ENCODE measurements at places on chromosomes 11 and 22.

DNA sequence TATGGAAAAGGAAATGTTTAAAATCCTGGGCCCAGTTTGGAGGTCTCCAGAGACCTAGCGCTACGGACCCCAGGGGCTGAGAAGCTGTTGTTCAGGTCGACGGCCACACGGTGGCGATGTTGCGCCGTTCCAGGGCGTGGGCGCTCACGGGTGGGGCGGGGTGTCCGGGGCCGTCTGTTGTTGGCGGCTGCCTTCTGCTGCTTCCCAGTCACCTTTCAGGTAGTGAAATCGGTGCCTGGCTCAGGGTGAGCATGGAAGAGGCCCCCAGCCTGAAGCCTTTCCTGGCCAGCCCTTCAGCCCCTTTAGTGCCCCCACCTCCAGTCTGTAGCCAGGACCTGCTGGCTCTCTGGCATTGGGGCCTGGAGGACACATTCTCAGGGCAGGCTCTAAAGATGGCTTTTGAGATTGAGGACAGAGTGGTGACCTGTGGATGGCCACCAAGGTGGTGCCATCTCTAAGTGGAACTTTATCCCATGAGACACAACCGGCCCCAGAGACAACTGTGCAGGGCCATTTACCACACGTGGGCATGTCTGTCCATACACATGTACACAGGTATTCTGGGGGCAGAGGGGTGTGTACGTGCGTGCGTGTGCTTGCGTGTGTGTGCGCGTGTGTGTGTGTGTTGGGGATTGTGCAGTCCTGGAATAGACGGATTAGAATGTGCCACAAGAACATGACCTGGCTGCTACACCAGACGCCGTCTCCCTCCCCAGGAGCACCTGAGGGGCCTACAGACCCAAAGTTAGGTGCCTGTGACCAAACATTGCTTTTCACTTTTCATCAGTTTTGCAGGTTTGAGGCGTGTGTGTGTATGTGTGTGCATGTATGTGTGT, 53.8 kb downstream of the ST14 start:
- DNase-seq: peak; percentile 8

GRCh38 chr22:49204599-49205482, 622.8 kb downstream of the BRD1 start:
- no peak for DNase-seq

DNA sequence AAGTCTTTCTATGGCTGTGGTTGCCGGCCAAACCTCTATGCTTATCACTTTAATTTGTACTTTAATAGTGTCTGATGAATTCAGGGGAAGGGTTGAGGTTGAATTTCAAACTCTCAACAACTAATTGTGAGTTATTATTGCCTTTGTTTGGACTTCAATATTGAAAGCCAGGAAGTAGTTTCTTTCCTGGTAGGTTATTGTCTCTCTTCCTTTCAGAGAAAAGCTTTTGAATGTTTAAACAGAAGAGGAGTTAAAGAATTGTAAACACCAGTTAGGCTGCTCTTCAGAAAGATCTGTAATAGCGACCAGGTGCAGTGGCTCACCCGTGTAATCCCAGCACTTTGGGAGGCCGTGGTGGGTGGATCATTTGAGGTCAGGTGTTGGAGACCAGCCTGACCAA, 22.2 kb downstream of the NNMT start:
- no peak for DNase-seq

DNA sequence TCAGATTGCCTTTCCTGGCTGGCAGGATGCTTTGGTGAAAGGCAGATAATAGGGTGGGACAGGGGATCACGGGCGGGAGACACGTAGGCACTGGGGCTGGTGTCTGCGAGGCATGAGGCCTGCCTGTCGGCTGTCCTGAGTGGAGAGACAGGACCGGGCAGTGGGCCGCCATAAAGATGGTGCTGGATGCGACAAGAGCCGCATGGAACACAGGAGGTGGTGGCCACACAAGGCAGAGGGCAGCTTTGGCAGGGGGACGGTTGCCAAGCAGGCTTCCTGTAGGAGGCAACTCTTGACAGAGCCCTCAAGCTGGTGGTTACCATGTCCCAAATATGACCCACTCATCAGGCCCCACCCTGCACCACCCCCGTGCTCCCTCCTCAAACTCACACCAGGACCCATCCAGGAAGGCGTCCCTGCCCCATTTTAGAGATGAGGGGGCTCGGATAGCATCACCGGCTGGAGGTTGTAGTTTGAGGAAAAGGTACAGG, 4.9 kb upstream of the PPARA start:
- DNase-seq: no peak

GRCh38 chr11:112004389-112004788, 20.8 kb upstream of the DLAT start:
- no peak for DNase-seq

DNA sequence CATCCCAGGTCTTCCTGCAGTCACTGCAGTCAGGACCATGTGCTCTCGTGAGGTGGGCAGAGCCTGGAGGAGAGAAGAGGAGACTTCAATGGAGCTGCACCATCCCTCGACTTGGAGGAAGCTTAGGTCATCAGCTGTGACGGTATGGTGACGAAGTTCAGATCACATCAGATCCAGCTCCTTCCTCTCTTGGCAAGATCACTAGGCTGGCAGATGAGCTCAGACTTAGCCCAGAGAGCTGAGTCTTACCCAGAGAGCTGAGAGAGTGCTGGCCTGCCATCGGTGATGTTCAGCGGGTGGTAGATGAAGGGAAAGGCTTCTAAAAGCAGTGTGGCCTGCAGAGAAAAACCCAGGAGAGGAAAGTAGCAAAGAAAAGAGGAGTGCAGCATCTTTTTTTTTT, 1.8 kb upstream of the SLC15A3 start:
- peak; percentile 26 for DNase-seq

GRCh38 chr11:123330948-123331347, 99.1 kb upstream of the GRAMD1B start:
- no peak for DNase-seq

GRCh38 chr11:11937433-11937832, 71.0 kb downstream of the DKK3 start:
- peak; percentile 11 for DNase-seq

GRCh38 chr11:22491555-22492225, 133.9 kb downstream of the FANCF start:
- DNase-seq: peak; percentile 81

- peak; percentile 31 for DNase-seq
These were observed 2.8 kb upstream of the DBX1 start for GRCh38 chr11:20162824-20163782.

DNA sequence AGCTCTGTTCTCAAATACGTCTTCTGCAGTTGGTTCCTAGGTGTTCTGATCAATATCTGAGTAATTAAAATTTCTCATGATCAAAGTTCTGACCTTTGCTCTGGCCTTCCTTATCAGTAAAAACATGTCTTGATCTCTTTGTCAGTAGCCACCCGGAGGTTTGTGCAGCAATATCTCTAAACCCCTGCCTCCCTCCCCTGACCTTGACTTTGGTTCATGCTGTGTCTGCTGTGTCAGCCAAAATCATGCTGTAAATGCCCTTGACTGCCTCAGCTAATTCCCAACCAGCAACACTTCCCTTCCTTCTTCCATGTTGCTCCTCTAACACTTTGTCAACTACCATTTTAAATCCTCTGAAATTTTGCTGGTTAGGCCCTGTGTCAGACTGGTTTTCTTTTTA, 424.7 kb downstream of the FAM181B start:
- no peak for DNase-seq

DNA sequence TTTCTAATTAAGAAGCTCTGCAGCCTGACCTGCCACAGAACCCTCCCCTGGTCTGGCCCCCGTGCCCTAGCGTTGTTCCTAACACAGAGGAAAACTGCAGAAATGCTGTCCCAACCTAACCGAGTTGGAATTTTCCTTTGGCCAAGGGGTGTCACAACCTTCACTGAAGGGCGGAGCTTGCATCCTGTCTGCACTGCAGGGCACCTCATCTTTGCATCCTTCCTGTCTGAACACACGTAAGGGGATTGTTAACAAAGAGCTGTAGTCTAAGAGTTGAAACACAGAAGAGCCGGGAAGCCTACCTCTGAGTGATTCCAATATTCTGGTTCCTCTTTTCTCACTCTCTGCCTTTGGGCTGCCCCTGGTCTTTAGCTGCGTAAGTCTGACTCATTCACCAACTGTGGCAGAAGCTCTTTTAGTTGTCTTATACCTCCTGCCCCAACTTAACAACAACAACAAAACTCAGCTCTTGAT, 1.6 kb downstream of the DIXDC1 start:
- DNase-seq: peak; percentile 66

GRCh38 chr11:6862961-6863360, at the start of gene OR10A2:
TSS of gene OR10A2 (plus strand) at chr11:6863057. CDS start at chr11:6869755, 6,698 bp downstream.
- DNase-seq: no peak

DNA sequence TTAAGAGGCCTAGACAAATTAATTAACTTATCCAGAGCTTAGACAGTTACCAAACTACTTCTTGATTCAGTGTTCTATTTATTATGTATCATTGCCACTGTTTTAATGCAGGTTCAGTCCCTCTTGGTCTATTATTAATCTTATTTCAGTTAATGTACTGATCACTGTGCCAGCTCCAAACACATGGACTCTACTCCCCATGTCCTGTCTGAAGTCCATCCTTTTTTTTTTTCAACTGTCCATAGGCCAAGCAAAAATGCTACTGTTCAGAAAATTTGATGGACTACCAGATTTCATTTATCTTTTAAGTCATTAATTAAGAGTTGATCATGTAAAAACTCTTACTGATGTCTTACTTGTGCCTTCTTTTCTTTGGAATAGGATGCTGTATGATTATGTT, 11.9 kb downstream of the POLD3 start:
- DNase-seq: no peak

DNA sequence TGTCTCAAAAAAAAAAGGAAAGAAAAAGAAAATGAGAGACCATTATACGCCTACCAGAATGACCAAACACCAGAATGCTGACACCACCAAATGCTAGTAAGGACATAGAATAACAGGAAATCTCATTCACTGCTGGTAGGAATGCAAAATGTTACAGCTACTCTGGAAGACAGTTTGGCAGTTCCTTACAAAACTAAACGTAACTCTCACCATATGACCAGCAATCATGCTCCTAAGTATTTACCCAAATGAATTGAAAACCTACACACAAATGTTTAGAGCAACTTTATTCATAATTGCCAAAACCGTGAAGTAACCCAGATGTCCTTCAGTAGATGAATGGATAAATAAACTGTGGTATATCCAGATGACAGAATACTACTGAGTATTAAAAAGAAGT, 7.2 kb downstream of the CHKA start:
- DNase-seq: peak; percentile 74

DNA sequence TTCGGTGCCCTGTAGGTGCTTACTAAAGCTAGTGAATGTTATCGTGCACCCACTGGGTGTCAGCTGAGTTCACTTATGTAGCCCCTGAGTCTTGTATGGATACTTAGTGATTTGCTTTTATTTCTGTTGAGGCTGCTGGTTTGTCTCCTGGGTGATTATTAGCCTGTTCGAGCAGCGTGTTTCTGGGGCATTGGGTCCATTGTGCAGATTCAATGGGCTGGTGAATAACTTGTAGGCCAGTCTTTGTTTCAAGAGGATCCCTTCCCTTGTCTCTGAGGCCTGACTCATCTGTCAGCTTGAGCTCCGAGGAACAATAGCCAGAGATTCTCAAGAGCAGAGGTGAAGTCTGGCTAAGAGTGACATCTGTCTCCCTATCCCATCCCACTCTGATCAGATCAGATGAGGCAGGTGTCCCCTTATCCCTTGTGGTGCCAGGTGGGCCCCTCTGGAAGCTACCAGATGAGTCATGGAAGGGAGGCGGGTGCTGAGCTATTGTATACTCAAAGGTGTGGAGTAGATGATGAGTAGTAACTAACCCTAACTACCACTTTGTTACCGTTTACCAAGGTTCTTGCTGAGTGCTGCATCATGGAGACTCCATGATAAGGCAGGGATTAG, 3.7 kb downstream of the MIAT start:
- DNase-seq: peak; percentile 25

GRCh38 chr11:20156876-20157613, 3.2 kb downstream of the DBX1 start:
- no peak for DNase-seq

GRCh38 chr11:82733444-82734119, at the start of gene FAM181B:
TSS of gene FAM181B (minus strand) at chr11:82733864. CDS start at chr11:82733729, 135 bp downstream.
- peak; percentile 18 for DNase-seq

DNA sequence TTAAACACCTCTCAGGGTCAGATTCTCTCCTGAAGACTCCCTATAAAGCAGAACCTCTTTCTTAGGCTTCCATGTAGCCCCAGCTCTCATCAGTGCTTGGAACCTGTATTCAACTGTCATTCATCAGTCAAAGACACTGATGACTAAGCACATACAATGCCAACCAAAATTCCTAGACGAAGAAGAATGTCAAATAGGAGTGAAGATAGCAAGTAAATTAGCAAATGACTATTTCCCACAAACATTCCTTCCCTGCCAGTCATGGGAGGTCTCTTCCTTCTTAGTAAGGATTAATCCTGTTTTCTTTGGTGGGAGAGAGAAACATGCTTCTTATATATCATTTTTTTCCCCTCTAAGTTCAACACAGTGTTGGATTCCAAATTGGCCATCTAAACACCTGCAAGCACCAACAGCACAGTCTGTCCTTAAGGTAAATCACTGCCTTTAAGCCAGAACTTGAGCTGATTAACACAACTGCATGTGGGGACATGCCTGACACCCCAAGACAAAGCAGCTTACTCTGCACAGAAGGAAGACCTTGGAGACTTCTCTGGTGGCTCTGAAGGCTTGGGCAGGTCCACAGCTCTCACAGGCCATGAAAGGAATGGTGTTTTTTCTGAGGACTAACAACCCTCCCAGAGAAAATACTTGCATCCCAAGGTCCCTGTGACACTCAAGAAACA, 47.5 kb upstream of the ME3 start:
- peak; percentile 52 for DNase-seq

DNA sequence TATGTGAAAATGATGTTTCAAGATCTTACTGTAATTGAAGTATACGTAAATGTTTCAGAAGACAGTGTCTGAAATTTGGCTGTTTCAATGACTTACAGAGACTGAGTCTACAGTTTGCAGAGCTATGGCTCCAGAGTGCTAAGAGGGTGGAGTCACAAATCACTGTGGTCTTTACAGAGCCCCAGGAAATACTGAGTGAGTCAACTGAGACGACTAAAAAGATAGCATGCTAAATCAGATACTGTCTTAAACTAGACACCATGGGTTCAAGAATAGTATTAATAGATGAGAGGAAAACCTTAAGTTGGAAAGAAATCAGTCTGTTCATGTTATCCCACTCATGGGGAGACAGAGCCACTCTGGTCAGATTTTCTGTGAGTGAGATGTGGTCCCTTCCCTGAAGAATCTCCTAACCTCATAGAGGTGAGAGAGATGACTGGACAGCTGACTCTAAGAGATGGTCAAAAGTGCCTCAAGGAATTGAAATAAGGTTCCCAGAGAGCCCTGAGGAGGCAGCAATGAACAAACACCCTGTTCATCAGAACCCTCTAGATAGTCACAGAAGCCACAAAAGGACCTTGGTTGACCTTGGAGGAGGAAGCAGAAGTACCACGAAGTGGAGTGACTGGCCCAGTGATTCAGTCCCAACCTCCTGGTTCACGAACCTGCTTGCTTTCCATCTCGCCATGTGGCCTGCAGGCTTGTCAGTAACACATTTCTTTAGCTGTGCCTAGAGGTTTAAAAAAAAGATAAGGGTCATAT, 30.2 kb downstream of the C11orf91 start:
- peak; percentile 41 for DNase-seq

DNA sequence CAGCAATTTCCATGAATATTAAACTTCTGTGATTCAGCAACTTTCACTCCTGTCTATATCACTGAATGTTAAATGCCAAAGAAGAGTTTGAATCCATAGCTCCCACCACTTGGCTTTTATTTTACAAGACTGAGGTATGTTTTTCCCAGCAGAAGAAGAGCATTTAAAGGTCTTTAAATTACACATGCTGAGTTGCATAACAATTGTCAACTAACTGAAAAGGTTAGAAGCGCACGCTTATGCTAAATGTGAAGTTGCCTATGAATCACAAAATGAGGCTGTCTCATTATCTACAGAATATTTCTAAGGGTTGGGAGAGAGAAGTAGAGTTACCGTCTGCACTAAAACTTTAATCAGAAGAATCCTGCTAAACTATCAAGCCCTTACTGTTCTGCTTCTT, 1086.3 kb downstream of the FAM181B start:
- DNase-seq: no peak
